Bladder microvascular endothelial cell (primary cell): ENCODE measurements at places on chromosomes 4 and X. TPM values are rescaled to one million over a fixed set of nuclear protein-coding genes. Genes with fewer than 3 reads are reported as not detected.

The APLN gene
- total RNA-seq, result 213 TPM in 2 replicates

The HDX gene
- total RNA-seq, result 4.2 and 9.8 TPM in 2 replicates

The MAGEA2 gene
- not detected in 2 replicates for total RNA-seq

The NPY2R gene
- total RNA-seq, result 0.13 TPM in 1 of 2 replicates, not detected in the other

The XIAP gene
- total RNA-seq, result 25.1 and 62.3 TPM in 2 replicates

The BEX1 gene
- 0.32 TPM in 1 of 2 replicates, not detected in the other for total RNA-seq

The FAM47A gene
- not detected in 2 replicates for total RNA-seq

The KLB gene
- total RNA-seq, result 0.06 TPM in 1 of 2 replicates, not detected in the other

The ZNF41 gene
- total RNA-seq, result 4.7 and 7.6 TPM in 2 replicates

The SH3TC1 gene
- 140 and 156 TPM in 2 replicates for total RNA-seq

The NR3C2 gene
- 6.0 and 8.9 TPM in 2 replicates for total RNA-seq

The ZMYM3 gene
- total RNA-seq, result 8.1 and 14.9 TPM in 2 replicates

The ASMT gene
- total RNA-seq, result not detected in 2 replicates

The TMEM129 gene
- total RNA-seq, result 19.6 and 40.0 TPM in 2 replicates

The ODAPH gene
- total RNA-seq, result not detected in 2 replicates

The TCP11X2 gene
- total RNA-seq, result not detected in 2 replicates

The CT45A2 gene
- not detected in 2 replicates for total RNA-seq

The IL13RA1 gene
- 35.8 and 84.3 TPM in 2 replicates for total RNA-seq

The CT47B1 gene
- not detected in 2 replicates for total RNA-seq

The POU4F2 gene
- not detected in 2 replicates for total RNA-seq

The MAGEB1 gene
- total RNA-seq, result not detected in 2 replicates

The ARHGEF38 gene
- total RNA-seq, result not detected in 2 replicates

The BTK gene
- not detected in 2 replicates for total RNA-seq

The KIT gene
- 7.4 and 35.4 TPM in 2 replicates for total RNA-seq

The TMSB15A gene
- 0.82 and 1.8 TPM in 2 replicates for total RNA-seq

The LIMCH1 gene
- 41.9 and 57.3 TPM in 2 replicates for total RNA-seq

The GPR143 gene
- total RNA-seq, result 1.5 and 2.0 TPM in 2 replicates

The RASGEF1B gene
- total RNA-seq, result under 0.01 and 0.44 TPM in 2 replicates

The SLC9A6 gene
- 10.2 and 15.9 TPM in 2 replicates for total RNA-seq

The PPARGC1A gene
- 1.0 TPM in 1 of 2 replicates, not detected in the other for total RNA-seq

The DMRTC1B gene
- not detected in 2 replicates for total RNA-seq

The FAT4 gene
- 31.2 and 107 TPM in 2 replicates for total RNA-seq

The FAM156B gene
- 5.8 and 6.2 TPM in 2 replicates for total RNA-seq

The INPP4B gene
- 2.1 and 16.8 TPM in 2 replicates for total RNA-seq
